ENCODE measurements at places on chromosomes 4 and X.

DNA sequence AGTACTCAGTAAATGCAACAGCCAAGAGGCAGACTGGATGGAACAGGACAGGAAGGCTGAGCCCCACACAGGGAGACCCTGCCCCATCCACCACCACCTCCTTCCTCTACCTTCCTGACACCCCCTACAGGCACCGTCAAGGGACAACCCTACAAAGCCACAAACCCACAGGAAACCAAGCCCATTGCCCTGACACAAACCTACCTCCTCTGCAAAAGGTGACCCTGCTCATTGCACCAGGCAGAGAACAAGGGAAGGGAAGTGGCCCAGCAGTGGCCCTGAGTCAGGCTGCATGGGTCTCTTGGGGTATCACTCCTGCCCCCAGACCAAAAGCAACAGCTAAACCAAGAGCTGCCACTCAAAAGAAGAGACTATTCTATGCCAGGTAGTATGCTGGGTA, 21.0 kb downstream of the JAKMIP1 start:
- DNase-seq = no peak

- DNase-seq = no peak
Measured at GRCh38 chr4:171588051-171588545, 225.1 kb upstream of the GALNTL6 start.

DNA sequence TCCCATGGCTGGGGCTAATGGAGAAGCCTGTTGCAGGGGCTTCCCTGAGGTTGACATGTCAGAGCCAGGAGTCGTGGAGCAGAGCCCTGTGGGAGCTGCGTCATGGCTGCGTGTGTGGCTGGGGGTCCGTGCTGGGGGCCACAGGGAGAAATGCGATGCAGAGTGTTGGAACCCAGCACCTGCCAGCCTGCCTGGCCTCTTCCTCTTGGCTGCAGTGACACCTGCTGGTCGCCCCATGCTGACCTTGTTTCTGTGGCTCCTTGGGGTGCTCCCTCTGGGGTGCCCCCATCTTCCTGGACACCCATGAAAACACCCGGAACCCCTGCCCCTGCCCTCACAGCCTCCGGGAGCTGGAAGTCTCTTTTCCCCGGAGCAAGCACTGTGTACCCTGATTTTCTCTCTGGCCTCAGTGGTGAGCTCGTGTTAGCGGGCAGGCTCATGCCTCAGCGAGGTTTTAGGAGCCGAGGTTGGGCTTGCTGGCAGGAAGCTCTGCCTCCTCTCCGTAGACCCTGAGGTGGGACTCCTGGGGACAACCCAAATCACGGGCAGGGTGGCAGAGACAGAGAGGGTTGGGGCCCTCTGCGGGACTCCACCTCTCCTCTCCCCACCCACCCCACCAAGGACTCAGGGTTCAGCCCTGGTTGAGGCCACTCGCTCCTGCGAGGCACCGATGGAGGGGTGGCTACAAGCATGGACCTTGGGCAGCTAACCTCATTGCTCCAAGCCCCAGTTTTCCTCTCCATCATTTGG, 103.7 kb downstream of the SORCS2 start:
- no peak for DNase-seq

- DNase-seq = no peak
Measured at GRCh38 chr4:113749178-113749577, 12.4 kb downstream of the CAMK2D start.

- no peak for DNase-seq
Measured at GRCh38 chrX:69138118-69138390, 27.2 kb downstream of the PJA1 start.

GRCh38 chr4:77095101-77095821, 19.5 kb upstream of the CCNI start:
- no peak for DNase-seq

DNA sequence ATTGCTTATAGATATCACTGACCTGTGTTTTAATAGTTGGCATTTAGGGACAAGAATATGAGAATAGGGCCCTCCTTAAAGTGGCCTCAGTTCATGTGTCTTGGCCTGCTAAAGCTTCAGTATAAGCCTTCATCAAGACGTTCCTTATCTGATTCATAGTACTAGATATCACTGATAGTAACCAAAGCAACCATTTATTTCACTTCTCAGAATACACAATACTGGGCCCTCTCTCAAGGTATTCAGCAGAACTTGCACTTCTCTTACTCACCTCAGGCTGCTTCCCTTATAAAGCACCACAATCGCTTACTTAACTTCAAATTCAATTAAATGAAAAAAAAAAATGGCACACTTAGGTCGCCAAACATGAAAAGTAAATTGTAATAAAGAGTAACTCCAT, 259.4 kb upstream of the PCDH7 start:
- DNase-seq = no peak

DNA sequence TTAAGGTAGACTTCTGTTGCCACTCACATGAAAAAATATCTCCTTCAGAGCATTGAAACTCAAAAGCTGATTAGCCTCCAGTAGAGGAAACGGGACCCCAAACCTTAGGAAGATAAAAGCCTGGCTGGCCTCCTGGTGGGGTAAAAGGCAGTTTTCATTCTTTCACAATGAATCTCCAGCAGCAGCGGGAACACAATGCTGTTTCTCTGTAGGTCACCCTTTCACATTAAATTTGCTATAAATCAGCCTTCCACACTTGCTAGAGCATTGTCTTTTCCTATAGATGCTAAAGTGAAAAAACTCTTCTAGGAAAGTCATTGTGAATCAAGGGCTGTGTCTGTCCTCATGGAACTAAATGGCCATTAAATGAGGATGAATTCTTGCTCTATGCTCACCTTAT, 207.3 kb upstream of the MAGEB2 start:
- no peak for DNase-seq

DNA sequence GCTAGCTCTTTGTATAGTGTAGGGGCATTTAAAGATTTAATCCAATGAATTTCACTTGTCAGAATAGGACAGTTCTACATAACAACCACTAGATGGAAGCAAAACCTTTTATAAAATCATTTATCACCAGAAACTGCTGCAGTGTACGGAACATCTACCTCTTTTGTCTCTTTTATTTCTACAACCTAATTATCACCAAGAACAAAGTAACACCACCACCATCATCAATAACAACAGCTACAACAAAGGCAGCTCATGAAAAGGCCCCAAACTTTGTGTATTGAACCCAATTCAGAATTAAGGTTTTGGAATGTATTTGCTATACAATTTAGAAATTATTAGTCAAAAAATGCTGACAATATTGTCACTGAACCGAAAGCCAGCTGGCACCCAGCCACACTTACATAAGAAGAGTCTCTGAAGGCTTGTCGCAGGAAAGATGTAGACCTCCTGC, 260.9 kb upstream of the RPS6KA3 start:
- no peak for DNase-seq

- DNase-seq = no peak
Measured at GRCh38 chr4:149993030-149993429, 85.2 kb upstream of the DCLK2 start.

Measured in glomerular endothelial cell (primary cell).